ENCODE measurements at places on chromosomes 6 and 20.

GRCh38 chr20:24529369-24529719 is 59.9 kb downstream of the SYNDIG1 start:
- no peaks in the 10 kb centered on the region for H3K36me3 ChIP-seq
- H3K4me1 ChIP-seq = no peaks in the 10 kb centered on the region
- H3K27me3 ChIP-seq = no peaks in the 10 kb centered on the region
- DNase-seq = no peak
- H3K27ac ChIP-seq = no peak overlapping the region

DNA sequence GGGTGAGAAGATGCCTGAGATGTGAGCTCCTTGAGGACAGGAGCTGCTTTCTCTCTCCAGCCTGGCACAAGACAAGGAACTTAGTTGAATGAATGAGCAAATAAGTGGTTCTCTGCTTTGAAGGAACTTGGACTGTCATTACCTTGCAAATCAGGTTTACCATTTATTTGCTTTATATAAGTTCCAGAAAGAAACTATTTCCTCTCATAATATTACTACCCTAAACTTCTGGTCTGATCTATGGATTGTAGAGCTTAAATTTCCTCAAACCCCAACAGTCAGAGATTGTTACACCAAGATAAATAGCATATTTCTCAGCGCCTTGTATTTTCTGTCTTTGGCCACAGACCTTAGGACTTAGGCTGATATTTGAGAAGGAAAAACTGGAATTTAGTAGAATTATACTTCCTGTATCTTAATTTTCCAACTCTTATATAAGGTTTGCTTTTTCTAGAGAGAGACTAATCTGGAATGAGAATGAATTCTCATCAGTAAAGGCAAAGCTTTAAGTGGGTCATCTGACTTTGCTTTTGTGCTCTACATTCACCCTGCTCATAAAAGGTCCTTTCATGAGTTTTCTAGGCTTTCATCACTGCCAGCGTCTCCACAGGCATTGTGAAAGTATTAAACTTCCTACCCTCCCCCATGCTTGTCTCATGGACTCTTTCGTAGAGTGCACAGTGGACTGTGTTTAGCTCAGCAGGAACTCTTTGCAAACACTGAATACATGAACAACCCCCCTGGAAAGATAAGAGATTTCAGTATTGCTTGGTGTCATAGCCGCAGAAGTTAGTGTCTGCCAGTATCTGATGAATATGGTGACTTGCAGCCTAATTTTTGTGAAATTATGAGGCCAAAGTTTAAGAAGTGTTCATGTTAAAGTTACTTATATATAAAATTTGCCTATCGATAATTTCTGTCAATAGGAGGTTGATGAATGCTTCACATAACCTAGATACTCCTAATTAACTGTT is 74.0 kb downstream of the PTPRA start:
- H3K4me3 ChIP-seq = no peak overlapping the region
- DNase-seq = no peak
- H3K27ac ChIP-seq = no peak overlapping the region

DNA sequence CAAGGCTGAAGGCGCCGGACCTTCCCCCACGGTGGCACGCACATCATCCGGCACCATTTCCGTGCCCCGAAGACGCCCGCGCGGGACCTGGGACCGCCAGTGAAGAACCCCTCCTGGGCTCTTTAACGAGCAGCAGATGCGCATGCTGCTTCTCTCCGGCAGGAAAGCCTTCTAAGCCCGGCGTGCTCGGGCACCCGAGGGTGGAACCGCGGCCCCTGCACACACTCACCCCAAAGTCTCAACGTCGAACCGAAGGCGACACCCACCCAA is 240 bp downstream of the FOXQ1 start:
- peaks cover 47% of the 10 kb centered on the region for H3K27me3 ChIP-seq
- peaks cover 36% of the 10 kb centered on the region for H3K4me1 ChIP-seq
- no peaks in the 10 kb centered on the region for H3K36me3 ChIP-seq
- H3K4me3 ChIP-seq = no peak overlapping the region
- peak; percentile 16 for DNase-seq

- no peak overlapping the region for H3K4me3 ChIP-seq
Measured at GRCh38 chr6:100430962-100431361, 33.8 kb downstream of the SIM1 start.

DNA sequence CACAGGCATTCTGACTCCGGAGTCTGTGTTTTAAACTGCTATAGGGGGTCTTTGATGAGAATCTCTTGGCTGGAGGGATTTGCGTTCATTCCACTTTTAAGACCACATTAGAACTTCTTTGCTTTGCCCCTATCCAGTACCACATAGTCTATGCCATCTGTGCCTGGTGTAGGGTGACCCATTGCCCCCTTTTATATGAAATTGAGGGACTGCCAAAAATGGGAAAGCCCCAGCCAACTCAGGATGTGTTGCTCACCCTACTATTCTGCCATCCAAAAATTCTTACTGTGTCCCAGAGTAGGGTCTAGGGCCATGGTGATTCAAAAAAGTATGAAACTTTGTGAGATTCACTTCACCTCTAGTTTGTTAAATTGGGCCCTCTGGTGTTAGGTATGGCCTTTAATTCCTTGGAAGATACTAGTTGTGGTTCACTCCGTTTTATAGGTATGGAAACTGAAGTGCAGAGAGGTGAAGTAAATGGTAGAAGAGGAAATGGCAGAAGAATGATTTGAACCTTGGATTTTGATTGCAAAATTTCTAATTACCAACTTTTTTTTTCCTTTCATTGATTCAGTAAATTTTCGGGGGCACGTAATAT is 1.4 kb downstream of the PFDN4 start:
- DNase-seq = no peak
- no peak overlapping the region for H3K4me3 ChIP-seq
- peaks cover 12% of the 10 kb centered on the region for H3K4me1 ChIP-seq
- H3K36me3 ChIP-seq = no peaks in the 10 kb centered on the region

DNA sequence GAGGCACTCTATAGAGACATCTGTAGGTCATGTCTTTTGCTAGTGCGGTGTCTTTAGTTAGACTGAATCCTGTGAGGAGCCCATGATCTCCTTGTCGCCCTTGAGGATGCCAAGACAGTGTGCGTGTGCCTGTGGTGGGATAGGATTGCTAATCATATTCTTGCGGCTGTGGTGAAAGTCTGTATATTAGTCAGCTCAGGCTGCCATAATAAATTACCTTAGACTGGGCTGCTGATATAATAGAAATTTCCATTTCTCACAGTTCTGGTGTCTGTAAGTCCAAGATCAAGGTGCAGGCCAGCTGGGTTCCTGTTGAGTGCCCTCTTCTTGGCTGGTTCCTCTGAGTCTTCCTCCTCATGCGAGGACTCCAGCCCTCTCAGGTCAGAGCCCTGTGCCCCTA is 141.2 kb downstream of the JARID2 start:
- no peaks in the 10 kb centered on the region for H3K36me3 ChIP-seq
- H3K4me3 ChIP-seq = no peak overlapping the region
- no peak for DNase-seq
- H3K27ac ChIP-seq = no peak overlapping the region

GRCh38 chr6:4135665-4136353 is 434 bp upstream of the ECI2 start:
- DNase-seq = peak; percentile 91
- peak overlapping the region; percentile 70 for H3K4me3 ChIP-seq
- H3K27ac ChIP-seq = peak overlapping the region; percentile 37
- peaks cover 8% of the 10 kb centered on the region for H3K36me3 ChIP-seq
- H3K27me3 ChIP-seq = no peaks in the 10 kb centered on the region

- no peaks in the 10 kb centered on the region for H3K36me3 ChIP-seq
- peaks cover 40% of the 10 kb centered on the region for H3K4me1 ChIP-seq
Measured at GRCh38 chr20:64082126-64082731, 2.0 kb downstream of the LKAAEAR1 start.

GRCh38 chr6:3618642-3619041 is 132.9 kb downstream of the PXDC1 start:
- no peaks in the 10 kb centered on the region for H3K36me3 ChIP-seq
- no peak overlapping the region for H3K27ac ChIP-seq
- no peak overlapping the region for H3K4me3 ChIP-seq
- no peak for DNase-seq
- H3K27me3 ChIP-seq = peaks cover 4% of the 10 kb centered on the region

DNA sequence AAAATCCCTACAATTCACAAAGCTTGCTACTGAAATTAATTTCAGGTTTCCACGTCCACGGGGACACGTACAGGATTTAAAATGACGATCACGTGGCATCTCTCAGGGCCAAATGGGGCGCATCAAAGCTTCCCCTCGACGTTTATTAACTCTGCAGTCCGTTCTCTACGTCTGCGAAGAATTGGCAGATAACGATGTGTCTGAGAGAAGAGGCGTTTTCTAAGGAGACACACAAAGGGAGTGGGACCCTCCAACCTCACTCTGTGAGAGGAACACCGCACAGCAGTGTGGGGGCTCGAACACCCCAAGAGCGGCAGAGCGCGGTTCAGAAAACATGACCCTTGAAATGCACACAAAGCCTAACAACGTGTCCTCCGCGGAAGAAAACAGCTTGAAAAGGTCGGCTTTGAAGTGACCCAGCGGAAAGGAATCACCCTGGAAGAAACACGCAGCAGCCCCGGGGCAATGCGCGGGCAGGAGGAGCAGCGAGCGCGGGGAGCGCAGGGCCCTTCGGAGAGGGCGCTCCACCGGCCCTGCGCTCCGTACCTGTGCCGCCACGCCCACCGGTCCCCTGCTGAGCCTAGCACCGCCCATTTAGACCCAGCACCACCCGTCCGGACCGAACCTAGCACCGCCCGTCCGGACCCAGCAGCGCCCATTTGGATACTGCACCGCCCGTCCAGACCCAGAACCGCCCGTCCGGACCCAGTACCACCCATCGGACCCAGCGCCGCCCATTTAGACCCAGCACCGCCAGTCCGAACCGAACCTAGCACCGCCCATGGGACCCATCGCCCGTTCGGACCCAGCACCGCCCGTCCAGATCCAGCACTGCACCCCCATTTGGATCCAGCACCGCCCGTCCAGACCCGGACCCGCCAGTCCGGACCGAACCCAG is 1.1 kb upstream of the AFDN start:
- no peaks in the 10 kb centered on the region for H3K36me3 ChIP-seq
- H3K27me3 ChIP-seq = peaks cover 25% of the 10 kb centered on the region
- peaks cover 24% of the 10 kb centered on the region for H3K4me1 ChIP-seq
- peak overlapping the region; percentile 92 for H3K4me3 ChIP-seq

GRCh38 chr20:17287503-17287902 is 60.7 kb downstream of the PCSK2 start:
- H3K4me1 ChIP-seq = no peaks in the 10 kb centered on the region
- no peaks in the 10 kb centered on the region for H3K27me3 ChIP-seq
- DNase-seq = no peak
- H3K4me3 ChIP-seq = no peak overlapping the region

DNA sequence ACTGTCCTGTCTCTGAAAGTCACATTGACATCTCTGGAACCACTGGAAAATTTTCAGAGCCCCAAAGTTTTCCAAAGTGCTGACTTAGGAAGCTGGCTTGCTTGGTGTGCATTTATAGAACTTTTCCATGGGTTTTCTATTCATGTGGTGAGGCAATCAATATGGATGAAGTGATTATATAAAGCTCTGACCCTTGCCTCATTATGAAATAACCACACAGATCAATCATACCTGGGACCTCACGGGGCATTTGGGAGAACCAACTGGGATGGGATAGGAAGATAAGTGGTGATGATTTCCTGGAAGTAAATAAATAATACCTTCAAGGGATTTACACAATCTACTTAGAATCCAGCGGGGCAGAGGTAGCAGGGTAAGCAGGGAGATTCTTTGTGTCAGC is 22.9 kb upstream of the SIM1 start:
- no peak overlapping the region for H3K4me3 ChIP-seq
- no peak overlapping the region for H3K27ac ChIP-seq
- H3K4me1 ChIP-seq = no peaks in the 10 kb centered on the region

- no peaks in the 10 kb centered on the region for H3K36me3 ChIP-seq
- no peak for DNase-seq
- no peaks in the 10 kb centered on the region for H3K27me3 ChIP-seq
- H3K27ac ChIP-seq = no peak overlapping the region
Measured at GRCh38 chr6:45901767-45902650, 113.7 kb downstream of the CLIC5 start.

- no peaks in the 10 kb centered on the region for H3K36me3 ChIP-seq
- H3K27me3 ChIP-seq = no peaks in the 10 kb centered on the region
- no peak overlapping the region for H3K27ac ChIP-seq
- no peak for DNase-seq
- no peaks in the 10 kb centered on the region for H3K4me1 ChIP-seq
- H3K4me3 ChIP-seq = no peak overlapping the region
Measured at GRCh38 chr6:86782328-86782727, 155.0 kb upstream of the HTR1E start.

GRCh38 chr6:92945799-92946198 is 473.6 kb downstream of the EPHA7 start:
- no peak for DNase-seq
- H3K4me1 ChIP-seq = no peaks in the 10 kb centered on the region

DNA sequence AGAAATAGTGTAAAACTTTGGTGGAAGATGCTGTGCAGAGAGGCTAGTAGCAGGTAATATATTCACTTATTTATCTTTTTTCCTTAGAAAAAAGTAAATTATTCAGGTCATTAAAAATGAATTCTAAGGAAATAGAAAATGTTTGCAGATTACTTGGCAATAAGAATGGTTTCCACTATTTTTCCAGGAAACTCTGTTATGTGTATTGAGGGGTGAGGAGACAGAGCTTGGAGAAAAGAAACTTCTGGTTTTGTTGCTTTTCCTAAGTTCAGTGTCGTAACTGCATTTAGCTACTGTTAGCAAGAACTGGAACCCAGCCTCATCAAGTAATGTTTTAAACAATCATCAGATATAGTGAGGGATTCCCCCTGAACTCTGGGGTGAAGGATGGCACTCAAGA is 79.2 kb upstream of the SMLR1 start:
- H3K27me3 ChIP-seq = no peaks in the 10 kb centered on the region
- H3K36me3 ChIP-seq = no peaks in the 10 kb centered on the region
- no peak overlapping the region for H3K27ac ChIP-seq
- DNase-seq = no peak
- H3K4me3 ChIP-seq = no peak overlapping the region

DNA sequence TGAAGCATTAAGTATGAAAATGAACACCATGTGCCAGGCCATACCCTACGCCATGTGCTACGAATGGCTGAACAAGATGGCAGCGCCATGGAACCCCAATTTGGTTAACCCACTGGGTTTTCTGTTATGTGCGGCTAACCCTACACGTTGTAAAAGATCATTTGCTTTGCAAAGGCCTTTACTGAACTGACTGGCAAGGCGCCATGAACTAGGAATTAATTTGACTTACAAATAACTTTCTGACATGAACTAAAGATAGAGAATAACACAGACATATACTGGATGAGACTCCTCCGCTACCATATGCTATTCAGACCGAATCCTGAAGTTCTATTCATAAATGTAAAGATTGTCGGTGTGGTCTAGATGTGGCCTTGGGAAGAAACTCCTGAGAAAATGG is 3.9 kb downstream of the CNKSR3 start:
- H3K36me3 ChIP-seq = no peaks in the 10 kb centered on the region
- H3K27ac ChIP-seq = no peak overlapping the region
- H3K4me3 ChIP-seq = no peak overlapping the region
- no peak for DNase-seq

GRCh38 chr20:38211200-38212097 is 46.4 kb upstream of the TGM2 start:
- H3K36me3 ChIP-seq = no peaks in the 10 kb centered on the region
- no peak for DNase-seq
- H3K27ac ChIP-seq = no peak overlapping the region
- no peaks in the 10 kb centered on the region for H3K4me1 ChIP-seq

GRCh38 chr6:67679566-67680296 is 955.4 kb upstream of the ADGRB3 start:
- H3K27ac ChIP-seq = no peak overlapping the region
- H3K4me3 ChIP-seq = no peak overlapping the region
- H3K4me1 ChIP-seq = no peaks in the 10 kb centered on the region
- no peak for DNase-seq
